PC-3 (cell line): ENCODE measurements at places on chromosomes 6 and 20.

GRCh38 chr20:63977739-63978276, 1.6 kb downstream of the SAMD10 start:
- peak; percentile 51 for DNase-seq

DNA sequence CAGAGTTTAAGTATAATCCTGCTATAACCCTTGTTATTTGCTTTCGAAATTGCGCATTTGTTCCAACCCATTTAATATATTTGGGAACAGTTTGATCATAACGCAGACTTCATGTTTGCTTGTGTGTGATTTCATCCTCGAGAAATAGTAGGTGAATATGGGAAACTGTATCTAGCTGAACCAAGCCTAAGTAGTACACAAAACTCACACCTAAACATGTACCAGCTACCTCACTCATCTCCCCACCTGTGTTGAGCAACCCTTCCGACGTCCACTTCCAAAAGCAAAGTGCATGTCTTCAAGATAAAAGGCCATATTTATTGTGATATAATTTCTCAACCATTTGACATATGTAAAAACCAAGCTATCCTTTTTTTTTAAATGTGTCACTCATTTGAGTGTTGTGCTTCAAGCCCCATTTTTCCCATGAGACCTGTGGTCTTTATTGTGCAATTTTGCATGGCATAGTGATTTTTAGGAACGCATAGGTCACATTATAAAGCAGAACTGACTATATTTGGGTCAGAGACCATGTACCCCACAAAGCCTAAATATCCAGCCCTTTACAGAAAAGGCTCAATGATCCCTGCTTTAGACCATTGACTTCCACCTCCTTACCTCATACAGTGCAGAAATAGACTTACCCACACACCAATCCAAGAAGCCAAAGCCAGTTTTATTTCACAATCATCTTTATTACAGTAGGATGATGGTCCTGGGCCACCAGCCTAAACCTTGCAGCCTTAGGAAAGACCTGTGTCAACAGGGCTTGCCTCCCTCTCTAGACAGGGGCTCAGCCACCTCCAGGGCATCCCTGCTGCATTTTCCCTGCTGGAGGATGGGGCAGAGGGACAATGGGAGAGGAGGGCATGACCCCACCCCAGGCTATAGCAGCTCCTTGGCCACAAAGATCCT, 7.1 kb downstream of the CCND3 start:
- no peak for DNase-seq

DNA sequence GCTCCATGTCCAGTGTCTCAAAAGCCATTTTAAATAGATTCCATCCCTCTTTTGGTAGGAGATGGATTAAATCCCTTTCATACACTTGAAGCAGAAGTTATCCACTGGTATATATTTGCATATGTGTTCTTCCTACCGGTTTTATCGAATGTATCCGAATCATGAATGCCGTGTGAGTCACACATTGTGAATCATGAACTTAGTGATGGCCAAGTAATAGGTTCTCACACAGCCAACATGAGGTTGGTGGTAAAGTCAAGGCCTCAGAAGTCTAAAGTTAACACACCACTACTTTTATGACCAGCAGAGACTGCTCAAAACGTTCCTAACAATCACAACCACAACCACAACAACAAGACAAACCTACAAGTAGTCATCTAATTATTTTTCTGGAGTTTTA, 345.5 kb downstream of the THBS2 start:
- peak; percentile 56 for DNase-seq

DNA sequence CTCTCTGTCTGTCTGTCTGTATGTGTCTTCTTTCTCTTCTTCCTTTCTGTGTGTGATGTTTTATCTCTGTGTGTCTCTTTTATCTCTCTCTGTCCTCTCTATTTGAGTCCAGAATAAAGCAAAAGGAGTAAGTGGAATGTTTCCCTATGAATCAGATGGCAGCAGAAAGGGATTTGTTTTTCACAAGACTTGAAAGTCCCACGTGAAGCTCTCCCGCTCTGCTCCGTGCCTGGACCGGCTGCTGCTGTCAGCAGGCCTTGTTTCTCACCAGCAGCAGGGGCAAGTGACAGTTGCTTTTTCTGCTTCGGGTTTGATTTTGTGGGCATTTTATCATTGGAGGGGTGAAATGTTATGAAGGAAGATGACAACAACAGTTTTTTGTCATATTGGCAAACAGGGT, 212.7 kb downstream of the PACRG start:
- no peak for DNase-seq

DNA sequence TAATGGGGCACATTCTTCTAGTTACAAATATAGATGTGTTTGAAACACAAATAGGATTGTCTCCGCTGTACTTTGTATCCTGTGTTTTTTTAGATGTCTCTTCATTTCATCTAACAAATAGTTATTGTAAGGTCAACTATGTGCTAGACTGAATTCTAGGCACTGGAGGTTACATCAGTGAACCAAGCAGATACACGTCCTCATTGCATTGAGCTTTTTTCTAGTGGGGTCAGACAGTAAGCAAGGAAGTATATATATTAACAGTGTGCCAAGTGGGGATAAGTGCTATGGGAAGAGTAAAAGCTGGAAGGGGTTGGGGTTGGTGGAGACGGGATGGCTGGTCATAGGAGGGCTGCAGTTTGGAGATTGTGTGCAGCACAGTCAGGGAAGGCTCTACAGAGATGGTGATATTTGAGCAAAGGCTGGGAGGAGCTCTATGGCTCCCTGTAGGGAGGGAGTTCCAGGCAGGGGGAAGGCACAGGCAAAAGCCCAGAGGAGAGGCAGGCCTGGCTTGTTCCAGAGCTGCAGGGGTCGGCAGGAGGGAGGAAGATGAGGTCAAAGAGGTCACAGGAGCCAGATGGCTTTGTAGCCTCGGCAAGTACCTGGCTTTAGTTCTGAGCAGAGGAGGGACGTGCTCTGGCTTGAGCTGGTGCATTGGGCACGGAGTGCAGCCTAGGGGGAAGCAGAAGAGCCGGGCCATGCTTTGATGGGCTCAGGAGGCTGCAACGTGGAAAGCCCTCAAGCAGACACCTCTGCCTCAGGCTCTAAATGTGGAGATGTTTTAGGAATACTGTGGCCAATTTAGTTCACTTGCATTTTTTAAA, 152.3 kb downstream of the ZDHHC14 start:
- no peak for DNase-seq

- DNase-seq = no peak
Observed at GRCh38 chr20:49880177-49880576, 35.2 kb downstream of the SPATA2 start.

DNA sequence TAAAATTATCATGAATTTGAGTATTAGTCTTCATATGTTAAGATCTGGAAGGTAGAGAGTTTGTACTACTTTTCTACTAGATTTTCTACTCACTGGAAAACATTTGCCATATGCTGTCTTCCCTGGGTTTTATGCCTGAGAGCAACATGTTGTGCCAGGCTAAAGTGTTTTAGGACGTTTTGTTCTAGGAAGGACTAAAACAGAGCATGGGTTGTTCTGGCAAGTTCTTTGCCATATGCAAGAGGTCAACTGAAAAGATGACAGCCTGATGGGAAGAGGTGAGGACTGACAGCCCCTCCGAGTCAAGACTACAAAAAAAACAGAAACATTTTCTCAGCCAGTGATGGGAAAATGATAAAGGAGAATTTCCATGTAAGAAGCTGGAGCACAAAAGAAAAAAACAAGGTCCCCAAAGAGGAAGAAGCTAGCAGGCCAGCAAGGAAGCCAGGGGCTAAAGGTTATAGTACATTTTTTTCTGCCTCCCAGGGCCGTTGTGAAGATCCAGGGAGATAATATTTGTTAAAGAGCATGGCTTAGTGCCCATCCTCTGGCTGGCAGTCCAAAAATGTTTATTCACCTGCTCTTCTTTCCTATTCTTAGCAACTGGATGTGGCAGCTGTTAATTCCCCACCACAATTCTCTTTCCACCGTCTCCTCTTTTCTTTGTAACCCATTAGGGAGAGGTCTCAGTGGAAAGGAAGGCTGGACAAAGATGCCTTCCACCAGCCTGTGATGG, 7.8 kb downstream of the SCGN start:
- no peak for DNase-seq

- DNase-seq = no peak
Observed at GRCh38 chr20:37310951-37311350, 21.5 kb downstream of the MANBAL start.

DNA sequence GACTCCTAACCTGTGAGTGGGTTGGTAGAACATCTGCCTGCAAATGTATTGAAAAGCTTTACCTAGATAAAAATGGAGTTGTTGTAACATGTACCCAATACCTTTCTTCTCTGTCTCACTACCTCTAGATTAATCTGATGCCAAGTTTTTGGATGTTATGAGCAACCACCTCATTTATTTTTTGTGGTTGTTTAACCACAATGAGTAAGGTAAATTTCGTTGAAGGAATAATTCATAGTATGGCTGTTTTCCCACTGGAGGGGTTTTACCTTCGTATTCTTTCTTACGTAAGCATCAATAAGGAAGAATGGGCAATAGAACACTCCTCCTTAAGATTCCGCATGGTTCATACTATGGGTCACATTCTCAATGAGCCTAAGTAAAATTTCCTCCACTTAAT, 165.4 kb downstream of the CDH26 start:
- DNase-seq = peak; percentile 12

DNA sequence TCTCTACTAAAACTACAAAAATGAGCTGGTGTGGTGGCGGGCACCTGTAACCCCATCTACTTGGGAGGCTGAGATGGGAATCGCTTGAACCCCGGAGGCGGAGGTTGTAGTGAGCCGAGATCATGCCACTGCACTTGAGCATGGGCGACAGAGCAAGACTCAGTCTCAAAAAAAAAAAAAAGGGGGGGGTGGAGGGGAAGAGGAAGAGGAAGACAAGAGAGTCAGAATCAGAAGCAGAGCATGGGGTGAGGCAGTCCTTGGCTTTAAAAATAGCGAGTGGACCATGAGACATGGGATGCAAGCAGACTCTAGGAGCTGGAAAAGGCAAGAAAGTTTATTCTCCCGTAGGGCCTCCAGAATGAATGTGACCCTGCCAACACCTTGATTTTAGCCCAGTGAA, 3.9 kb upstream of the SLC9A8 start:
- no peak for DNase-seq

DNA sequence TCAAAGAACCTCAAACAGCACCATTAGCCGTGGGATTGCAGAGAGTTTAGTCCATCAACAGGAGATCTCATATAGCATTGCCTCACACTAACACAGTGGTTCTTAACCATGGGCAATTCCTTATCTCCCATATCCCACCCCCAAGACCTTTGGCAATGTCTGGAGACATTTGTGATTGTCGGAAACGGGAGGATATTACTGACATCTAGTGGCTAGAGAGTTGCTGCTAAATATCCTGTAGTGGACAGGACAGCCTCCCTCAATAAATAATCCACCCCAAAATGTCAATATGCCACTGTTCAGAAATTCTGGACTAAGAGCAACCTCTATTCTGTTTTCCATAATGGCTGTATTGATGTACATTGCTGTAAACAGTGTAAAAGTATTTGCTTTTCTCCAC, 210.1 kb upstream of the CCN2 start:
- DNase-seq = peak; percentile 62

- DNase-seq = no peak
Observed at GRCh38 chr6:41732591-41733359, 2.6 kb downstream of the TFEB start.

- no peak for DNase-seq
Observed at GRCh38 chr6:71476371-71476770, 187.8 kb downstream of the OGFRL1 start.

- DNase-seq = peak; percentile 26
Observed at GRCh38 chr20:59837623-59838394, 95.6 kb downstream of the SYCP2 start.

DNA sequence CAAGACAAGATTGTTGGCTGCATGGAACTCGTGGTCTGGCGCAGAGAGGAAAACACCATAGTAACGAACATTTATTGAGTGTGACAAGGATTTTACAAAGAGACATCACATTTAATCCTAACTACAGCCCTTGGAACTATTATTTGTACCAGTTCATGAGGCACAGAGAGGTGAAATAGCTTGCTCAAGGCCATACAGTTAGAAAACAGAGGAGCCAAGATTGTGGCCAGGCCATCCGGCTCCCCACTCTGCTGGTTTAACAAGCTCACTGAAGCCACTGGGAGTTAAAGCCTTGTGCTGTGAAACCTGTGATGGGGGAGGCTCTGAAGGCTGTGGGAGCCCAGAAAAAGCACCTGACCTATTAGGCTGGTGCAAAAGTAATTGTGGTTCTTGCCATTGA, 74.9 kb upstream of the ZNFX1 start:
- DNase-seq = no peak

DNA sequence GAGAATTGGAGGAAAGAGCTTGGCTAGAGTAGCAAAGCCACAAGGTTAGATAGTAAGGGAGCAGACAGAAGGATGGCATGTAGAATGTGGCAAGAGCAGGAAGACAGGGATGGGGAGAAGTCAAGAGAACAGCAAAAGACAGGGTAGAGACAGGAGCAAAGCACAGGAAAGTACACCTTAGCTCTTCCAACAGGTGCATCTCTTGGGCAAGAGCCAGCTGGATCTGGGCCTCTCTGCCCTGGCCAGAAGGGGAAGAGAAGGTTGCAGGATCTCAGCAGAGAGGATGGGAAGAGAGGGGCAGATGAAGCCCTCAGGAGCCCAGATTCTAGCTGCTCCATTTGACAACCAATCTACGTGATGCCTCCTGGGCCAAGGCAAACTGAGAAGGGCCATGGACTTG, 16.7 kb downstream of the SCUBE3 start:
- no peak for DNase-seq

GRCh38 chr6:132690678-132691077, 23.2 kb downstream of the VNN1 start:
- DNase-seq = no peak
